Cerebellar nuclear complex (tissue), 1 donor: ENCODE measurements at places on chromosomes 4 and X.

- DNase-seq = no peak
Observed at GRCh38 chr4:165716472-165716871, 156.6 kb upstream of the TLL1 start.

DNA sequence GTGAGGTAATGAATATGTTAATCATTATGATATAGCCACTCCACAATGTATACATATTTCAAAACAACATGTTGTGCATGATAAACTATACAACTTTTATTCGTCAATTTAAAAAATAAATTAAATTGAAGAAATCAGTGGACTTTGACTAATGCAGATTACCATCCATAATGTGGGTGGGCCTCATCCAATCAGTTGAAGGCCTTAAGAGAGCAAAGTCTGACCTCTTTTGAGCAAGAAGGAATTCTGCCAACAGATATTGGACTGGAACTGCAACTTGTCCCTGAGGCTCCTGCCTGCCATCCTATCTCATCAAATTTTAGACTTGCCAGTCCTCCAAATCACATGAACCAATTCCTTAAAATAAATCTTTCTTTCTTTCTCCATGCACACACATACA is 57.4 kb upstream of the SLC16A2 start:
- DNase-seq = no peak

- DNase-seq = no peak
Observed at GRCh38 chr4:20901851-20902250, 201.6 kb downstream of the PACRGL start.

DNA sequence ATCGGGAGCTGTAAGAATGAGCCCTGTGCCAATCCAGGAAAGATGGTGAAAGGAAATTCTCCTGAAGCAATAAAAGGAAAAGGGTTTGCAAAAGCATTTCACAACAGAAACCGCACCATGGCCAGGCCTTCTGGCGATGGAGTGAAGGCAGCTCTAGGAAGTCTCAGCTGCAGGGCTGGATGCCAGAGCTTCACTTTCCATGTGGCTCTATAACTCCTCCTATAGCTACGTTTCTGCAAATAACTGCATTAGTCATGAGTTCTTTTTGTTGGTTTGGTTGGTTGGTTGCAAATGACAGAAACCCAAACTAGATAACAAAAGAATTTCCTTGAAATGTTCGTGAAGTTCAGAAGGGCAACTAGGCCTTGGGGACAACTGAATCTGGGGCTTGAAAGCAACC is 84.6 kb downstream of the RELL1 start:
- DNase-seq = no peak

DNA sequence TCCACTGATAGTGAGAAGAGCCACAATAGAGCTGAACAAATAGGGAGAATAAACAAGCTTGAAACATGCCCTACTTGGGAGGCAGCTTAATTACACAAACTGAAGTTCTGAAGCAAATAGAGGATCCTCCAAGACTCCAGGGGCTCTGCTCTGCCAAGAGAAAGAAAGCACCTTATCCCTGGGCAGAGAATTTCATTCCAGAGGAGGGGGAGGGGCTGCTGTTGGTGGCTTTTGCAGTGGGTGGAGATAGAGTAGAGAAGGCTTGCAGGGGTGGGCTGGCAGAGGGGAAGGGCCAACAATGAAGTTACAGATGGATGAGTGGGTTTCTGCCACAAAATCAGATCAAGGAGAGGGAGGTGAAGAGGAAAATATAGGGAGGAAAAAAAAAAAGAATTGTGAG is 1.0 kb upstream of the LPAR4 start:
- DNase-seq = no peak

GRCh38 chrX:18558799-18559198 is 113.1 kb downstream of the RS1 start:
- no peak for DNase-seq

- DNase-seq = no peak
Observed at GRCh38 chr4:106930522-106930921, 105.6 kb downstream of the DKK2 start.

DNA sequence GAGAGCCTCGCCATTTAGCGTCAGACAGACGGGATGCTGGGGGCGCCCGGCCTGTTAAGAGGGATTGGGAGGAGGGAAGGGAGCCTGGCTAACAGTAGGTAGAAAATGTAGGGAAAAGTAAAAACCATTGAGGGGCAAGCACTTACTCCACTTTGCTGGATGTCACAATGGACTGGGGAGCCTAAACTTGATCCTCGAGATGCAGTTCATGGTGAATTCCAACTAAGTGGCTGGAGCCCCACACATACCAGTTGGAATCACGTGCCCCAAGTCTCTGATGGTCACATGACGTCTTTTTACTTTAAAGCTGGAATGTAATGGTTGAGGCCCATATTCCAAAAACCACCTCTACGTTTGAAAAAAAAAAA is 1.5 kb downstream of the PLS3 start:
- no peak for DNase-seq

- no peak for DNase-seq
Observed at GRCh38 chr4:95556207-95556859, 7.6 kb upstream of the UNC5C start.

- no peak for DNase-seq
Observed at GRCh38 chr4:95118497-95118896, 360.7 kb downstream of the BMPR1B start.
